Panc1 (cell line): ENCODE measurements at places on chromosomes 2 and 18.

DNA sequence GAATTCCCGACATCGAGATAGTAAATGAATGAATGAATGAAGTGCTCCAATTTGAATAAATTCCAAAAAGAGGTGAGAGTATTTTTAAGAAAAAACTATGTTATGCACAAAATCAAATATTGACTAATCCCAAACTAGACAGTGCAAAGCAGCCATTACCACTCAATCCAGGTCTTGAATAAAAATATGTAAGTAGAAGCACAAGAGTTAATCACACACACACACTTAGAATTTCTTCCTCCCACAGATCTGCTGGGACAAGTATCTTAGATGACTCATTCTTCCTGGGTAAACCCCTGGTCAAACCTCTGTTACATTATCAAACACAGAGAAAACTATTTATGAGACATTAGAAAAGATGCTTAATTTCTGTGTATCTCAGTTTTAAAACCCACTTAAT lies 102.0 kb downstream of the PLA2R1 start:
- no peak for DNase-seq

DNA sequence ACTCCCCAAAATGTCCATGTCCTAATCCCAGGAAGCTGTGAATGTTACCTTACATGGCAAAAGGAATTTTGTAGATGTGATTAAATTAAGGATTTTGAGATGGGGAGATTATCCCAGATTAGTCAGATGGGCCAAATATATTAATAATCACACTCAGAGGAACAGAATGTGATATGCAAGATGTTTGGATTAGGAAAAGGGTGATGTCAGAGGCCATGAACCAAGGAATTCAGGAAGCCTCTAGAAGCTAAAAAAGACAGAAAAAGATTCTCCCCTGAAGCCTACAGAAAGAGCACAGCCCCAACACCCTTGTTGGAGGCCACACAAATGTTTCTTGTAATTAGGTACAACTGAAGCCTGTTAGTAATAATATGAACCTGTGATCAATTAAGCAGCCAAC lies 13.1 kb downstream of the TMEM131 start:
- no peak for DNase-seq

DNA sequence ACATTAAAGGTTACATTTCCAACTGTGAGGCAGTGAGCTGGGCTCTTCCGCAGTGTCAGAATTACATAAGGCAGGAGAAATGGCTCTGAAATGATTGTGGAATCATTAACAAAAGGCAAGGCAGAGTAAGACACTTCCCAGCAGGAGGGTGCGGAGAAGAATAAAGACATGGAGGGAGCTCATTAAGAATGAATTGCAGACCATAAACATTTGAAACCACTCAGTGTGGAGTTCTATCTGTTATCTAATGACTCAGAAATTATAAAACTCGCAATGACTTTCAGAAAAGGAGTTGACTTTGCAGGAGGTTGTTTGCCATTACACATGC lies 77.0 kb downstream of the SMIM21 start:
- no peak for DNase-seq

- DNase-seq = no peak
These were observed 192.6 kb upstream of the TCF4 start for GRCh38 chr18:55780586-55781071.

GRCh38 chr2:29106980-29107388 lies 8.2 kb upstream of the CLIP4 start:
- DNase-seq = no peak
